ENCODE measurements at places on chromosomes 6 and 20.

GRCh38 chr6:110345025-110345424 is 13.1 kb downstream of the METTL24 start:
- no peak for DNase-seq

- no peak for DNase-seq
Measured at GRCh38 chr6:23663652-23664051, 462.4 kb upstream of the NRSN1 start.

- DNase-seq, result no peak
Measured at GRCh38 chr6:41344876-41345275, 9.5 kb downstream of the NCR2 start.

- DNase-seq, result no peak
Measured at GRCh38 chr6:155441112-155441465, 14.6 kb downstream of the NOX3 start.

- no peak for DNase-seq
Measured at GRCh38 chr20:31894980-31895675, 24.7 kb downstream of the TTLL9 start.

DNA sequence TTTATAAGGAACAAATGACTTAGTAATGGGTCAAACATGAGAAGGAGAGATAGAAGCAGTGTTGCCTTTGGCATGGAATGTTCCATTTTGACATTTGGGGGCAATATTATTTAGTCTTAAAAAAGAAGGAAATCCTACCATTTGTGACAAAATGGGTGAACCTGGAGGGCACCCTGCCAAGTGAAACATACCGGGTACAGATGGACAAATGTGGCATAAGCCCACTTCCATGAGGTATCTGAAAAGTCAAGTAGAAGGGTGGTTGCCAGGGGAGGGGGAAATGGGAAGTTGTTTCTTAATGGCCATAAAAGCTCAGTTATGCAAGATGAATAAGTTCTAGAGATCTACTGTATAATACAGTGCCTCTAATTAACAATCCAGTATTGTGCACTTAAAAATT is 269.3 kb downstream of the TBC1D7 start:
- no peak for DNase-seq

DNA sequence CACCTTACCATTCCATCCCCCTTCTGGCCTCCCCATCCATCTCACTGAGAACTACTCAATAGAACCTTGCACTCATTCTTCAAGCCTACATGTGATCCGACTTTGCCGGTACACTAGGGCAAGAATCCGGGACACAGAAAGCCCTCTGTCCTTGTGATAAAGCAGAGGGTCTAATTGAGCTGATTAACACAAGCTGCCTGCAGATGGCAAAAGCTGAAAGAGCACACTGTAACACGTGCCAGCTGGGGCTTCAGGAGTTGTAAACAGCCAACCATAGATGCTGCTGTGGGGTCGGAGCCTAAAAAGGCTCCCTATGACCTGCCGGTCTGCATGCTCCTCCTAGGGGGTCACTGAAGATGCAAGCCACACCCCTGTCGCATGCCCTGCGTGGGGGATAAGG is 124.1 kb downstream of the RNF144B start:
- DNase-seq, result no peak

GRCh38 chr20:40268321-40269075 is 420.5 kb downstream of the MAFB start:
- DNase-seq, result no peak

DNA sequence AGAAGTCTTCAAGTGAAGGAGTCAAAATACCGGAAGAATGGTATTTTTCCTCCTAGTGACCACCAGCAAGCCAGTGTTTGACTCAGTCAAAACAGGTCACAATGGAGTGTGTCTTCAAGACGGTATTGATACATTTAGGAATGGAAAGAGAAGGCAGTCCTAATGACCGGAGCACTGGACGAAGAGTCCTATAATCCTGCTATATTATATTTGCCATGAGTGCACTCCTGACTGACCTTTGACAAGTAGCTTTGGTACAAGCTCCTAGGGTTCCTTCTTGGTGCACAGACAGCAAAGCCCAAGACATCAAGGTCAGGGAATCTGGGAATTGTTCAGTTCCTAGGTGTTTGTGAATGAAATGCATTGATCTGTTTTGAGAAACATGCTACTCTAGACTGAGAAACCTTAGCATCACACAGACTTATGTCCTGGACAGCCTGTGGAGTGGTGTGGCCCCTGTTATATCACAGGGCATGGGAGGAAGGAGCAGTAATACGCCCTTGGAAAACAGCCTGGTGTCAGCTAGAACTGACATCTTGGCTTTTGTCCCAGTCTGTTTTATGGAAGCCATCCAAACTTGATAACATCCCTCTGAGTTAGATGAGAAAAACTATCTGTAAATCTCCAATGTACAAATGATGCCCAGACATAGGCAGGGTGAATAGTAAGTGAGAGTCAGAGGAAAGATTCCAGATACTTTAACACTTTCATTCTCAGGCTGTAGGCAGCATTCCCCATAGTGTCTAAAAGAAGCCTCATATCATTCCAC is 18.5 kb downstream of the NOX3 start:
- no peak for DNase-seq

DNA sequence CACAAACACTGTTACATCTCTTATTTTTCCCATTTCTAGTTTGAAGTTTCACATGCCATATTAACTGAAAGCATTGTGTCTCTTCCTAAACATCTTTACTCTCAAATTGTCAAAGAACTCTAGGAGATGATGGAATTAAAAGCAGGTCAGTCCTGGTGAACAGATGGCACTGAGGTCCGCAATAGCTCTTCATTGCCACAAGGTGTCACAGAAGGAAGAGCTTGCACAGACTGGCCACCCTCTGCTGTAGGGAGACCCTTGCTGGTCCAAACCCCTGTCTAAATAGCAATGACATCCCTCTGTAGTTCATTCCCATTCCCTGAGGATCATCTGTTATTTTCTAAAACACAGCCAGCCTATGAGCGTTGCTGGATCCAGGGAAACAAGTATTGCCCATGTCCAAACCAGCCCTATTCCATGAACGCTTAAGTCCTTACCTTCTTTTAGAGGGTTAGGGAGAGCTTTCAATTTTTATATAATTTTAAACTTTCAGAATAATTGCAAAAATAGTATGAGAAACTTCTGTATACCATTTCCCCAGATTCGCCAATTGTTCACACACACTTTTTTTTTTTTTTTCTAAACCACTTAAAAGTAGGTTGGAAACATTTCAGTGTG is 10.1 kb upstream of the HDAC2 start:
- DNase-seq, result no peak

DNA sequence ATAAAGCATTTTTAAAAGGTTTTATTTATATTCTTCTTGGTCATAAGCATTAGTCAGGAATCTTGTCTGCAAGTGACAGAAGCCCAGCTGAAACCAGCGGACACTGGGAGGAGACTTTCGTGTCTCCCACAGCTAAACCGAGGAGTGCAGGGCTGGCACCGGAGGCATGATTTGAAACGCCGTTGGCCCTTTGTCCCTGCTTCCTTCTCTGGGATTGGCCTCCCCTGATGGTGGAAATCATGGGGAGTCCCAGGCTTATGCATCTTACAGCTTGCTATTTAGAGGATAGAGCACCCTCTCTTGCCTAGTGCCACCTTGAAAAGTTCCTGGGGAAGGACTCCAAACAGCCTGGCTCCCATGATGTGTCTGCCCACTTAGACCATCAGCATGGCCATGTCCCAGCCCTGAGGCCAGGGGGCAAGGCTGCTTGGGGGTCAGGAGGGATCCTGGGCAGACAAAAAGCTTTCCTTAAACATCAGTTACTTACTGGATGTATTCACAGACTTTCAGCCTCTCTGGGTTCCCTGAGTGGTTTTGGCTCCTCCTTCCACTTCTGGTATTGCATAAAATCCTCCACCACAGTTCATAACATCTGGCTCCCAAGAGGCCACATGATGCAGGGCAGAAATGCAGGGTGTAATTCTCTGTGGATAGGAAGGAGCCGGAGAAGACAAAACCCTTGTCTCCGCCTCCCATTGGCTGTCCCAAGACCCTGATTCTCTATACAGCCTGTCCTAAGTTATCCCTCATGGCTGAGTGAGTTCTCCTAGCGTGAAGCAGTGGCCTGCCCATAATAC is 49.3 kb upstream of the INSM1 start:
- DNase-seq, result no peak

DNA sequence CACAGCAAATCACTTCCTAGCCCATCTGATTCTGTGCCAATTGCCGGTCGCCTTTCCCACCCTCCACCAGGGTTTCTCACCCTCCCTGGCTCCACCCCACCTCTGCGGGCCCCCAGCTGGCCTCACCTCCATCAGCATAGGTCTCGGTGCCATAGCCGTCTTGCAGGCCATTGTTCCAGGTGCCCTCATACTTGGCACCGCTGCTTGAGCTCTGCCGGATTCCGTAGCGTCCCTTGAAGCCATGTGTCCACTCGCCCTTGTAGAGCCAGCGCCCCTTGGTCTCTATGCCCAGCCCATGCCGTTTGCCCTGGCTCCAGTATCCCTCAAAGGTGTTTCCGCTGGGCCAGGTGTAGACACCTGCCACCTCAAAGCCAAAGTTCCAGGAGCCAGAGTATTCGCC is 787 bp downstream of the JPH2 start:
- DNase-seq, result no peak

- DNase-seq, result no peak
Measured at GRCh38 chr6:159941286-159942113, 27.4 kb upstream of the IGF2R start.

DNA sequence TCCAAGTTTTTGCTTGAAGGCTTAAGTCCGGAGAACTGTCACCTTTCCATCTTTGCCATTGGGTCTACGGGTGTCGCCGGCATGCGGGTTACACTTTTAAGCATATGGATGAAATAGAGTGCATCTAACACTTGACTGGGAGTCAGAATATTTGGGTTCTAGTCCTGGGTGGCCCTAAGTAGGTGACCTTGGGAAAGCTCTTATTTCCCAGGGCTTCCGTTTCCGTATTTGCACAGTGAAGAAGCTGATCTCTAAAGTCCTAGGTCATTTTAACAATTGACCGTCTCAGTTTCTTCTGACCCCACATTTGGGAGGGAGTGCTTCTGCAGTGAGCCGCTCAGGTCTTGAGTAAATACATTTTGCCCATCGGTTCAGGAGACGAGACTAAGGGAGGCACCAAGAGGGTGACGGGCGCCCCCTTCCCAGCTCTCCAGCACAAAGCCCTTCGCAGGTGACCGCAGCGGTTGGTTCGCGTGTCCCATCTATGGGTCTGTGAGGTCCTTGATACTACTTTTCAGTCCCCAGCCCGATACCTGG is 651 bp upstream of the BLTP3A start:
- no peak for DNase-seq

DNA sequence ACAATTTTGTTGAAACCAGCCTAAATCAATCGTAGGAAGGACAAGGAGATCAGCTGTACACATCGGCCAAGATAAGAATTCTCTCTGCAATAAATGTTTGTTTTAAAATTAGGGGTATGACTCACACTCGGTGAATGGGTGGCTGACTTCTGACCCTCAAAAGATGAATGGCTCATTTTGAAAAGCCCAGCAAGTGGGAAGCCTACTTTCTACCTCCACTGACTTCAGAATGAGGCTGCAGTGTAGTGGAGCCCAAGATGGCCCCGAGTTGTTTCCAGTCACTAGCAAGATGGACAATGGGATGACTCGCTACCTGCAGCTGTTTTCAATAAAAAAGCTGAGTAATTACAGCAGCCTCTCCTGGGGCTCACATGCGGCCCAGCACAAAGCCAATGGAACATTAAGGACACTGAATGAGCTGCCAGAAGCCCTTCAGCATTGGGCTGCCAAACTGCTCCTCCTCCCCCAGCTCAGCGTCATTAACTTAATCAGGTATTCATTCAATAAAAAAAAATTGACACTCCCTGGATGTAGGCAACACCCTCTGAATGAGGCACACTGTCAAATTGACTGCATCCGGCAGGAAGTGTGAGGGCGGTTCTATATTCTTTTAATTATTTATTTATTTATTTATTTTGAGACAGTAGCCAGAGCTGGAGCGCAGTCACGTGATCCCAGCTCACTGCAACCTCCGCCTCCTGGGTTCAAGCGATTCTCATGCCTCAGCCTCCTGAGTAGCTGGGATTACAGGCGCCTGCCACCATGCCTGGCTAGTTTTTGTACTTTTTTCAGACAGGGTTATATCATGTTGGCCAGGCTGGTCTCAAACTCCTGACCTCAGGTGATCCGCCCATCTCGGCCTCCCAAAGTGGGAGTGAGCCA is 107.3 kb downstream of the GMPR start:
- peak; percentile 41 for DNase-seq

- no peak for DNase-seq
Measured at GRCh38 chr20:11608736-11609135, 309.0 kb upstream of the BTBD3 start.

DNA sequence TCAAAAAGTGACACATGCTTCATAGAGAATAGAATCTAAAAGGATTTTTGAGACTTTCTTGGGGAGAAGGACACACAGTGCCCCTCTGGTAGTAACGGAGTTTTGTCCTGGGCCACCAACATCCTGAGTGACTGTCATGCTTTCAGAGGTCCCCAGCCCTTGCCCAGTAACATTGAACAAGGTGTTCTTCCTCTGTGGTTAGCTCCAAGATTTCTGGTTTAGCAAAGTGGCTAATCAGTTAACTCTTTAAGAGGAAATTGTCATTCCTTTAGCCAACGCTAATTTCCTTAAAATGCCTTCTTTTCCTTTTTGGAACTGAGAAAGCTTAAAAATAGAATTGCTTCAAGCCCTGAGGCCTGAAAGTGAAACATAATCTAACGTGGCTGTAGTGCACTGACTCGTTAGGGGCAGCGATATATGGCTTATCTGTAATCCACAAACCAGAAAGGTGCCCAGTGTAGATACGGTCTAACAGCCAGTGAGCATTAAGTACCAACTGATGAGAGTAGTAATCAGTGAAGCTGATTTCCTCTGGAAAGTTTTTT is 7.8 kb downstream of the E2F3 start:
- DNase-seq, result no peak

GRCh38 chr20:63262836-63263235 is 8.6 kb upstream of the NKAIN4 start:
- no peak for DNase-seq

DNA sequence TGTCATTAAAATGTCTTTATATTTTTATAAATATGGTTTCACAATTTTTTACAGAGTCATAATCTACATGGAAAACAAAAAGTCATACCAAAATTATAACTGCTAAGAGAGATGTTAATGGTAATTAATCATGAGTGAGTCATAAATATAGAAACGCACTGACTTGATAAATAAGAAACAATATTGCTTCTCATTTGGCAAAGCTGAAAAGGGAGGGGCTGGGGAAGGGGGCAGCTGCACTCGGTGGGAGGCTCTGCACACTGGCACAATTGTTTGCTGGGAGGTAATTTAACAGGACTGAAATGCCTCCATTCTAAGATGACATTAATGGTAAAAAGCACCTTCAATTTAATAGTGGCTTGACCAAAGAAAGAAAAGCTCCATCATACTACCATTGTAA is 133.3 kb upstream of the AGPAT4 start:
- DNase-seq, result no peak

Data from epithelial cell of prostate (primary cell).